Stimulated activated CD8-positive, alpha-beta memory T cell treated with anti-CD3 and anti-CD28 coated beads, Interleukin-15, amount 100 ng/mL, for 4 hours (primary cell): ENCODE measurements at places on chromosomes 2 and 18.
A peak's percentile ranks its signal among the peaks of the same experiment; 100 is the strongest.

GRCh38 chr18:34942975-34943374 lies 98.2 kb upstream of the MAPRE2 start:
- no peak for DNase-seq

- DNase-seq, result no peak
Observed at GRCh38 chr2:196160946-196161345, 10.4 kb downstream of the STK17B start.

DNA sequence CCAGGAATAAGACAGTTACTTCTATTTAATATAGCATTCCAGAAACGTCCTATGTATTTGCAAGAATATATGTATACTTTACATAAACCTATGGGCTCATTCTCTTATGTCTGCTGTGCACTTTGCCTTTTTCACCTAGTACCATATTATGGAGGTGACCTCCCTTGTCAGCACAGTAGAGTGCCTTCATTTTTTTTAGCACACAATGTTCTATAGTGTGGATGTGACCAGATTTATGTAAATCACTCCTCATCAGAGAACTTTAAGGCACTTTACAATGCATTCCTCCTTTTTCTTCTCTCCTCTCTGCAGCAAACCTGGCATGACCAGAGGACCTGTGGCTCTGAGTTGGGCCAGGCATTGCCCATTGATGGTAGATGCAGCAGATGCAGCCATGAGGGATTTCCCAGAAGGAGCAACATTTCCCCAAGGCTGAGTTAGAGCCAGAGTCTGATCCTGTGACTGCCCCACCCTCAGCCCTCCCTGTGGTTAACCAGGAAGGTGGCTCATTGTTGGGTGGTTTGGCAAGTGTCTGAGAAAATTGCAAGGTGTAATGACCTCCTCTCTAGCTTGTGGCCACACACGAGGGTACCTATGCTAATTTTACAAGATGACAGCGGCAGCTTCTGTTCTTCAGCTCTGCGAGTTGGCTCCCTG lies 76.5 kb upstream of the DLX2 start:
- no peak for DNase-seq

DNA sequence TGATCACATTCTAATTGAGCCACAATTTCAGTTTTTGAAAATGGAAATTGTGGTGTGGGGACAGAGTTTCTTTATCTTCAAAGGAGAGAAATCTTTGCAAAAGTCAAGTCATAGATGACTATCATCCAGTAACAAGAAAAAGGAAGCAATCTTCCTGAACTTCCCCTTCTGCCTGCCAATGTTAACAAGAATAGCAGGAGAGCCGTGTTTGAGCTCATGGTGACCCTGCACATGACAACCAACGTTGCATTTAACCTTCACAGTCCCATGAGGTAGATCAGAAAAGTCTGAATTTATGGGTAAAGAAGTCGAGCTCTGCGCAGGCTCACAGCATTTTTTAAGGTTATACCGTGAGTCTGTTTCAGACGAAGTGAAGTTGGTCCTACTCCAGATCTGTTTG lies 454.9 kb downstream of the LPIN1 start:
- DNase-seq, result no peak

- DNase-seq, result no peak
Observed at GRCh38 chr18:54952026-54952425, 7.2 kb downstream of the CCDC68 start.

- no peak for DNase-seq
Observed at GRCh38 chr2:146927080-146927711, 917.6 kb upstream of the ACVR2A start.

- no peak for DNase-seq
Observed at GRCh38 chr2:85369500-85369899, 14.9 kb downstream of the ELMOD3 start.

DNA sequence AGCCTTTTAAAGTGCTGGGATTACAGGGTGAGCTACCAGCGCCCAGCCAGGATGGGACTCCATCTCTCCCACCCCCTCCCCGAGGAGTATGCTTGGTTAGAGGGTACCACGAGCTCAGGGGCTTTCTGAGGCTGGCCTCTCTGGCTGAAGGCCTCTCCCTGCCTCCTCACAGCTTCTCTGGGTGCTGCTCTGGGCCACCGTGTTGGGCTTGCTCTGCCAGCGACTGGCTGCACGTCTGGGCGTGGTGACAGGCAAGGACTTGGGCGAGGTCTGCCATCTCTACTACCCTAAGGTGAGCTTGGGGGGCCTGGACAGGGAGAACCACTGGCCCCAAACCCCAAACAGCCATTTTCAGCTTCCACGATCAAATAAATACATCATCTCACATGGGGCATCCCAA lies 2.9 kb downstream of the SLC11A1 start:
- no peak for DNase-seq

DNA sequence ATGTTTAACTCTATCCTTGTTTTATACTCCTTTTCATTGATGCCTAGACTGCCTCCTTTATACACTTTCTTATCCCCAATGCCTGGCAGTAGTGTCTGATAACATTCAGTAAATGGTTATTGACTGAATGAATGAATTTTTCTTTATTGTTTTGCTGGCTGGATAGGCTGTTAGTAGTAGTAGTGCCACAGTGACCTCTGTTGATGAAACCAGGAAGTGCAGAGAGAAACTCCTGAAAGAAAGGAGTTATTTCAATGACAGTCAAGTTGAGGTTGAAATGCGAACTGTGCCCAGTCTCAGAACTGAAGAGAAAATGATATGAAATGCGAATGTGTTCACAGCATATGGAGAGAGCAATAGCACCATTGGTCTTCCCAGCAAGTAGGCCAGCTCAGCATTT lies 26.8 kb upstream of the SLC9A2 start:
- DNase-seq, result no peak

GRCh38 chr2:143333168-143333791 lies 204.1 kb downstream of the ARHGAP15 start:
- no peak for DNase-seq

DNA sequence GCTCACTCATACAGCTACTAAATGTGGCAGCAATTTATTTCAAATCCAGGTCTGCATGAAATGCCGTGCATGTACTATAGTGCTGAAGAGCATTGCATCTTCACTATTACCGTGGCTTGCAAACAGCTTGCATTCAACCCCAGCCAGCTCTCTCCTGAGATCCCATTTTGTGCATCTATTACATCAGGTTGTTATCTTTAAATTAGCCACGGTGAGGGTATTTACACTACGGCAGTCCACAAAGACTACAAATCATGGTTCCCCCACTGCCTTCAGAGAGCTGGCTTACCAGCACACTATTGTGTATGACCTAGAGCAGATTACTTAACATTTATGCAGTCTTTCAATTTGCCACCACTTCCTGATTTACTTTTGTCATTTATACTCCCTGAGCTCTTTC lies 621.3 kb upstream of the LRATD1 start:
- DNase-seq, result no peak

DNA sequence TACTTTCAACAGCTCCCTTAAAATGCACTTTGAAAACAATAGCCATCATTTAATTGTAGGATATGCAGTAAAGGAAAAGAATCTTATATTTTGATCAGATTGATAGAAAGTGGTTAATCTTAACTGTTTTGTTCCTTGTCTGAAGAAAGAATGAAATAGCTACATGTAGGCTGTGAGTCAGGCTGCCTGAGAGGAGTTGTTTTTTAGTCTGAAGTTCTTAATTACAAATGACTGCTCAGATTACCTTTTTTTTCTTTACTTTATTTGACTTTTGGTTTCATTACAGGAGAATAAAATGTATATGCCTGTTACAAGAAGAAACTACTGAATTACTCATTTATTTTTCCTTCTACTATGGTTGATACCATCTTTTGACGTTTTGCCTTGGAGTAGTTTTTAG lies 56.8 kb downstream of the AGFG1 start:
- DNase-seq, result no peak

GRCh38 chr2:126898636-126899035 lies at the start of gene TEX51:
TSS of gene TEX51 (plus strand) at chr2:126898890. CDS start at chr2:126898919, 29 bp downstream.
- DNase-seq, result no peak

DNA sequence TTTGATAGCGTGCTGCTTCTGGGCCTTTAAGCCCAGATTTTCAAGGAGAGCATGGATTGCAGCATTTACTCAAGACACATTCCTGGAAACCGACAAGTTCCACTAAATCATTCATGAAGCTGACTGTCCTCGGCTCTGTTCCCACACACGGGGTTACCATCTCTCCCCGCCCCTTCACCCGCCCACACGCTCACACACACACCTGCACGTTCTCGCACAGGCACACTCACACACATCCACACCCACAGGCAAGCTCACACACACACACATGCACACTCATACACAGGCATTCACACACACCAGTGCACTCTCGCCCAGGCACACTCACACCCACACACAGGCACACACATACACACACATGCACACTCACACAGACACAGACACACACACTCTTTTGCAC lies 150.0 kb upstream of the AGAP1 start:
- no peak for DNase-seq

GRCh38 chr2:232667989-232668583 lies 29.0 kb upstream of the GIGYF2 start:
- no peak for DNase-seq

DNA sequence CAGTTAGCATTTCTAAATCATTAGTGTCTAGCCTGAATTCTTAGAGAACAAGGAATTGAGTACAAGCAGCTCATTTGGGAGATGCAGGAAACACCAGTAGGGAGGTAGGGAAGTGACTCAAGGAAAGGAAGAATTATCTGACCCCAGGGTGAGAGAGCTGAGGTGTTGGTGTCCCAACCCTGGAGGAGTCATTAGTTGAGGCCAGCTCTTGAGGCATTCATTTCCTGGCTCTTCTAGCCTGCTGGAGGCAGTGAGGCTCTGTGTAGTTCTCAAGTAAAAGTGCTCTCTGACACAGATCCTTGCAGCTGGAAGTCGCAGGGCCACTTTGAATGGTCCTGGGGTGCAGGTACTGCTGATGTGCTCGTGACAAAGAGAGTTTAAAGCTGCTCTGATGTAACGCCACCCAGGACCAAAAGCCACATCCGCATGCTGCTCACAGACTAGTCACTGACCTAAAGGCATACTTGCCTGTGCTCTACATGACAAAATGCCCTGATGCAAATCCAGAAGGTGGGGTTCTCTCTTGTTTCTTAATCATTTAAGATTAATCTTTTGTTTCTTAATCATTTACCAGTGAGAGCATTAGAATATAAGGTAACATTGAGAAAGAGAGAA lies 299.5 kb upstream of the LYPD1 start:
- DNase-seq, result no peak

DNA sequence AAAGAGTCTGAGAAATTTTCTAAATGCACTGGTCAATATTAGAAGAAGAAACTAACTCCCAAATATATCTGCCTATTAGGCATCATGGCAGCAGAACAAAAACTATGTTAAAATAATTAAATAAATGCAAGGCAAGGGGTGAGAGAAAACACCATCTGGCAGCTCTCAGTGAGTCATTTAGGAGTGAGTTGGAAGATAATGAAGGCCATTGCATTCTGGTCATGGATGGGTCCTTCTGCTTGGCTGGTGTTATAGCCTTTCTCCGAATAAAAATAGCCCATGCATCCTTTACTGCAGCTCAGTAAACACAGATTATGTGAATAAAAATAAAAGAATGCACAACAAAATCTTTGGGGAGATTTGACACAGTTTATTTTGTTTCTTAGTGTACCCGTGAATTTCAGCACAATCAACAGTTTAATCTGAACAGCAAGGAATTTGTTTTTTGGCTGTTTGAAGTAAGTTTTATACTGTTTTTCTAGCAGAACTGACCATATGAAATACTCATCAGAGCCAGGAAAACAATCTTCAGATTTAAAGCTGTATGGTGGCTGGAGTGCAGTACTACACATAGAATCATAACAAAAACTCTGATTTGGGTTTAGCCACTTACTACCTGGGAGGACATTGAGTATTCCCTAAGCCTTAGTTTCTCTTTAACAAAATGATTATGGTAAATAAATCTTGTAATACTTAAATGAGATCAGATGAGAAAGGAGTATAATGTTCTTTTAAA lies 225.1 kb upstream of the ITGA4 start:
- DNase-seq, result no peak

- no peak for DNase-seq
Observed at GRCh38 chr2:23381485-23381884, 3.5 kb upstream of the KLHL29 start.

DNA sequence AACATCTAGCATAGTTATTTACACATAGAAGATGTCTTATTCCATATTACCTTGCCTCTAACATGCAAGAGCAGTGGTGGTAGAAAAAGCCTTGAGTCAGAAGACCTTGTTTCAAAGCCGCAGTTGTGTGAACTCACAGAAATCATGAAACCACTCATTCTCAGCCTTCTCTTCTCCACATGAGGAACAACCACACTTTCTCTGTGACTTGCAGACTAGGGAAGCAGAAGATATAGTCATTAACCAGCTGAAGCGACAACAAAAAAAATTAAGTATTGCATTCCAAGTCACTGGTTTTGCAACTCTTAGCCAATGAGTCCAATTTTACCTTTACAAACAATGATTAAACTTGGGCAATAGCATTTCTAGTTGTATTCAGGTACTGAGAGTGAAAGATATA lies 19.0 kb downstream of the TWSG1 start:
- no peak for DNase-seq

DNA sequence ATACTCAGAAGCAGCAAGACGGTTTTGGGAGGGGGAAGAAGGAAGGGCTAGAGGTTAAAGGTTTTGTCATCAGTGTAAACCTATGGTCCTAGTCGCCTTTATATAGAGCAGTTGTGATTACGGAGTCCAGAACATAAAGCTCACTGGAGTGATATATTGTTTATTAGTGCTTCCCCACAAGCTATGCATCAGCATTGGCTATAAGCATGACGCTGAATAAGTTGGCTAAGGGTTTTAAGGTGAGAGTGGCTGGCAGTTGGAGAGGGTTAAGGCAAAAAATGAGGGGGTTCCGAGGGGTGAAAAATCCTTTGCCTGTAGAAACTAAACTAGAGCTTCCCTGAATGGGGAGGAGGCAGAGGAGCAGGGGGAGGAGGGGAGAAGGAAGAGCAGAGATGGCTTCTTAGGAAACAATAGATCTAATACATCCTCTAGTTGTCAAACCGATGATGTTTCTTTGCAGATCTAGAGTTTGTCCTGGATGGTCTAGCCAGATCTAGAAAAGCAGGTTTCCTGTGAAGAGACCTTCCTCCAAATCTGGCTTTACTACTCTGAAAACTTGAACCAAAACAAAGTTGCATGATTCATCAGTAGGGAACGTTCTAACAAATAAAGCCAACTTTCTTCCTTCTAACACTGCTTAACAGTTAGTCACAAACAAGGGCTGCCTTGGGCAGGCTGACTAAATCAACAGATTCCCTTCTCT lies 2.5 kb downstream of the KLF7 start:
- DNase-seq, result no peak

- no peak for DNase-seq
Observed at GRCh38 chr2:134216152-134216829, 37.6 kb upstream of the MGAT5 start.

DNA sequence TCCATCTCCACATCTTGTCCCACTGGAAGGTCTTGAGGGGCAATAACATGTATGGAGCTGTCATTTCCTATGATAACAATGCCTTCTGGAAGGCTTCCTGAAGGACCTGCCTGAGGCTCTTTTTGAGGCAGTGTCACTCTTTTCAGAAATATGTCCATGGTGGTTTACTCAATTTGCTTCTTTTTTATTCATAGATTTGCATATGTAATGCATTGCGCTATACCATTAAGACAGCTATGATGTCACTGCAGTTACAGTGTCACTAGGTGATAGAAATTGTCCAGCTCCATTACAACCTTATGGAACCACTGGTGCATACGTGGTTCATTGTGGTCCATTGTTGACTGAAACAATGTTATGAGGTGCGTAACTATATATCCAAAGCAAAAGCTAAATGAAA lies 19.9 kb downstream of the NABP1 start:
- DNase-seq, result no peak

- DNase-seq, result peak; percentile 32
Observed at GRCh38 chr2:237923481-237924163, 43.2 kb upstream of the UBE2F start.

GRCh38 chr2:27989149-27989548 lies 98.6 kb downstream of the BABAM2 start:
- DNase-seq, result no peak
